ENCODE measurements at places on chromosomes 4 and X. TPM values are rescaled to one million over a fixed set of nuclear protein-coding genes. Genes with fewer than 3 reads are reported as not detected.
A peak's percentile ranks its signal among the peaks of the same experiment; 100 is the strongest.

PPP4R3C gene
- not detected for total RNA-seq

DOCK11 gene
- total RNA-seq = 44.7 TPM

SPANXA1 gene
- not detected for total RNA-seq

TEX13D gene
- not detected for total RNA-seq

DNA sequence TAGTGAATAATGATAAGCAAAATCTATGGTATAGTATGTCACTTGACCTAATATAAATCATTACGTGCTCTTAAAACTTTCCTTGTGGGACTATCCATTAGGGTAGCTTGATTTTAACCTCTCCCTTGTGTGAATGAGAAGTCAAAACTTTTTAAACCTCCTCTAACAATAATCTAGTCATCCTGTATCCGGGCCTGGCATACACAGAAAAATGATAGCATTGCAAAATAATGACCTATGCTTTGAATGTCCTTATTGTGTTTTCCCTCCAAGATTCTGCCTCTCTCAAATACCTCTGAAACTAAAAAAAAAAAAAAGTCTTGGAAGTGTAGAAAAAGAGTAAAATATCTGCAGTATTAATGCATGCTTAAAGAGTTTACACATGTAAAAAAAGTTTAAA lies 250.0 kb upstream of the NDST3 start:
- DNase-seq = no peak

DNA sequence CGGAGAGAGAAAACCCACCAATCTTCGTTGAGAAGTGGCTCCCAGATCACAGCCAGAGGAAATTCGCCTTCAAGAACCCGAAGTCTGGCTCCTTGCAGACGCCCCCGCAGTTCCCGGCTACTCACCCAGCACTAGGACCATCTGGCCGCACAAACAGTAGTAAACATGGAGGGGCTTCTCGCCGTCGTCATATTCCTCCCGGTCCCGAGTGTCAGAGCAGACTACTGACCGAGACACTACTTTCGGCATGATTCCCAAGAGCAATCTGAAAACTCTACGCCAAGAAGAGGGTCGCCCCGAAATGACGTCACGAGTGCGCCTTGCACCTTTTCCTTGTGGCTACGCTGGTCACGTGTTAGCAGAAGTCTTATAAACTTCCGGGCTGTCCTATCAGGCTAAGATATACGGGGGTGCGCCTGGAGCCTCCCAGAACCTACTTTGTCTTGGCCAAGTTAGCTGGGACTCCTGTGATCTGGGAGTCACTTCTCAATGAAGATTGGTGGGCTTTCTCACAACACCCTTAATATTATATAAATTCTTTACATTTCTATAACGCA lies at the start of gene STEEP1:
TSS of gene STEEP1 (minus strand) at position 303 of the 557 bp plus-strand sequence. CDS start at position 249, 54 bp downstream.
- peak; percentile 81 for DNase-seq

DNA sequence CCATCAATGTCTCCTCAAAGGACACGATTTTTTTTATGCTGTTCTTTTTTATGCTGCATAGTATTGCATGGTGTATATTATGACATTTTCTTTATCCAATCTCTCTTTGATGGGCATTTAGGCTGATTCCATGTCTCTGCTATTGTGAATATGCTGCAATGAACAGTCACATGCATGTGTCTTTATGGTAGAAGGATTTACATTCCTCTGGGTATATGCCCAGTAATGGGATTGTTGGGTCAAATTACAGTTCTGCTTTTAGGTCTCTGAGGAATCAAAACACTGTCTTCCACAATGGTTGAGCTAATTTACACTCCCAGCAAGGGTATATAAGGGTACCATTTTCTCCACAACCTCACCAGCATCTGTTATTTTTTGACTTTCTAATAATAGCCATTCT lies 113.9 kb downstream of the GRIA3 start:
- no peak for DNase-seq

DNA sequence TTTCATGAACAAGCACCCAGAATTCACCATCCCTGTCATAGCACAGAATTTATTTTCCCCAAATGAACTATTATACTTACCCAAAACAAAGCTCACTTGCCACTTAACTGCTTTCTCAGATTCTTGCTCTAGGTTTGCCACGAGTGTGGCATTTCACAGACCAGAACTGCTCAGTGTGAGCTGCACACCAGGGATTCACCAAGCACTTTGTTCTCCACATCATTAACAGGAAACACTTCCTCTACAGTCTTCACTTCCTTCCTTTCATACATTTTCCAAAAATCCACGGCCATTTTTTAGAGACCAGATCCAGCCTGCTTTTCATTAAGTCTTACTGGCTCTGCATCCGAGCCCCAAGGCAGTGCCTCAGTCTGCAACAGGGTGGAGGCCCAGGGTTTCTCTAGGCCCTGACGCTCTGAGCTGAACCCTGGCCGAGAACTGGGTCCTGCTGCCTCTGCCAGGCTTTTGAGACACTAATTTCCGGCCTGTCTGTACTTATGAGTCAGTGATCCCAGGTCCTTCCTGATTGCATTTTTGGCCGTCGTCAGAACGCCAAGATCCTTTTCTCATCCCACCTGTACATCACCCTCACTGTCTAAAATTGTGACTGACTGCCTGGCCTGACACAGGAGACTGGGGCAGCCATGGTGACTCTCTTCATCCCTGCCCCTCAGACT lies 67.6 kb upstream of the MTNR1A start:
- no peak for DNase-seq

DNA sequence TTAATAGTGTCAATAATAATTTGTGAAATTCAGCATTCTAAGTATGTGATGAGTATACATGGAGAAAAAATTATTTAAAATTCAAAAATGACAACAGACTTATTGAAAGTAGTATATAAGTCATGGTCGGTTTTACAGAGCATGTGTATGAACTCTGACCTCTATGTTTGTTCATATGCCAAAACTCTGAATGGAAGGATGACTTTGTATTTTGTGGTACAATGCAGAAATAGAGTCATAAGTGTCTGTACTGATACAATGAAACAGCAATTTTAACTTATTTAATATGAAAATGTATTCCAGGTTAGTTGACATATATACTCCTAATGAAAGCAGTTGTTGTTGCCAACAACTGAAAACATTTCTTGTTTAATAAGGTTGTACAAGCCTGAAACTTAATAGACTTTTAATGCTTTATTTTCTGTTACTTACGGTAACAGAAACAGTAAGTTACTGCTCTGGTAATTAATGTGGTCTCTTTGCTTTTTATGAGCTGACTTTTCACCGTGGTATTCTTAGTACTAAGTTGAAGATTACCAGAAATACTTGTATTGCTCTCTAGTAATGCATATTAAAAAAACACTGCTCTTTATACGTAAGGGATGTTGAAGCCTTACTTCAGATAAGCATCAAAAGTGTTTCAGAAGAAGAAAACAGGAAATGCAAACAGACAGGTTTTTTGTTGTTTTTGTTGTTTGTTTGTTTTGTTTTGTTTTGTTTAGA lies 1.9 kb downstream of the UBE2K start:
- no peak for DNase-seq
